ENCODE measurements at places on chromosomes 4 and X. TPM values are rescaled to one million over a fixed set of nuclear protein-coding genes. Genes with fewer than 3 reads are reported as not detected.

- peak; percentile 50 for DNase-seq
Observed at GRCh38 chr4:174318829-174319764, 35.4 kb downstream of the CEP44 start.

GRCh38 chrX:12197030-12197429, 58.8 kb downstream of the FRMPD4 start:
- DNase-seq, result no peak

GRCh38 chrX:154507673-154508383, 8.2 kb downstream of the FAM3A start:
- no peak for DNase-seq

DNA sequence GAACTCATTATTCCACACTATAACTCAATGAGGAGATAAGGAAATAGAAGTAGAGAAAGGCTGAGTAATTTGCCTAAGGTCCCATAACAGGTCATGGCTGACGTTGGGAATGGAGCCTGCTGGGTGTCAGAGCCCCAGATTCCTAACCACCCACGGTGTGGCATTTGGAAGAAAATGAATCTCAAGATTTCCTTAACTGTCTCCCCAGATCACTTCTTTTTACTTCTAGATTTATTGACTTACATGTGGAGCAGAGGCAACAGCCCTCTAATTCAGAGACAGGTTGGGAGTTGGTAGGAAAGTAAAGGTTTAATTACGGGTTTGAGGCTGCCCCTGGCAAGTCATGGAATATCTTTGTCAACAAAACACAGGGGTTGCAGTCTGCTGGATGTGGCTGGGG, 134.0 kb downstream of the ARHGAP10 start:
- peak; percentile 69 for DNase-seq

DNA sequence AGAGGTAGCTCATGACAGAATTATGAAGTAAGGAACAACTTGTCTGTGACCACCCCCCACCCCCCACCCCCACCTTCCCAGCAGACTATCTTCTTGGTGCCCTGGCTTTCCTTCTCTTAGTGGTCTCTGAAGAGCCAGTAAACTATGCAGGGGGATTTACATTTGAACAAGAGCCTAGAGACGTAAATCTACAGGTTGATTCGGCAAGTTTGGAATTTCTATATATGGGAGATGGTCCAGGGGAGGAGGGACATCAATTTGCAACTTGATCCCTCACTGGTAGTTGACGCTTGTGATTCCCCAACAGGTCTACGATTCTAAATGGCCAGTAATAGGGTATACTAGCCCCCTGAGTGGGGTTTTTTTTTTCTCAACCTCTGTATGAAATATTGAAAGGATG, 36.7 kb downstream of the IL13RA1 start:
- no peak for DNase-seq

Gene NIPAL1
- not detected for total RNA-seq
